ENCODE measurements at places on chromosomes 12 and 14.
A peak's percentile ranks its signal among the peaks of the same experiment; 100 is the strongest.

- no peak for DNase-seq
Observed at GRCh38 chr14:77991128-77991772, 178.9 kb upstream of the NRXN3 start.

- no peak for DNase-seq
Observed at GRCh38 chr12:57139796-57140649, 7.4 kb downstream of the LRP1-AS start.

DNA sequence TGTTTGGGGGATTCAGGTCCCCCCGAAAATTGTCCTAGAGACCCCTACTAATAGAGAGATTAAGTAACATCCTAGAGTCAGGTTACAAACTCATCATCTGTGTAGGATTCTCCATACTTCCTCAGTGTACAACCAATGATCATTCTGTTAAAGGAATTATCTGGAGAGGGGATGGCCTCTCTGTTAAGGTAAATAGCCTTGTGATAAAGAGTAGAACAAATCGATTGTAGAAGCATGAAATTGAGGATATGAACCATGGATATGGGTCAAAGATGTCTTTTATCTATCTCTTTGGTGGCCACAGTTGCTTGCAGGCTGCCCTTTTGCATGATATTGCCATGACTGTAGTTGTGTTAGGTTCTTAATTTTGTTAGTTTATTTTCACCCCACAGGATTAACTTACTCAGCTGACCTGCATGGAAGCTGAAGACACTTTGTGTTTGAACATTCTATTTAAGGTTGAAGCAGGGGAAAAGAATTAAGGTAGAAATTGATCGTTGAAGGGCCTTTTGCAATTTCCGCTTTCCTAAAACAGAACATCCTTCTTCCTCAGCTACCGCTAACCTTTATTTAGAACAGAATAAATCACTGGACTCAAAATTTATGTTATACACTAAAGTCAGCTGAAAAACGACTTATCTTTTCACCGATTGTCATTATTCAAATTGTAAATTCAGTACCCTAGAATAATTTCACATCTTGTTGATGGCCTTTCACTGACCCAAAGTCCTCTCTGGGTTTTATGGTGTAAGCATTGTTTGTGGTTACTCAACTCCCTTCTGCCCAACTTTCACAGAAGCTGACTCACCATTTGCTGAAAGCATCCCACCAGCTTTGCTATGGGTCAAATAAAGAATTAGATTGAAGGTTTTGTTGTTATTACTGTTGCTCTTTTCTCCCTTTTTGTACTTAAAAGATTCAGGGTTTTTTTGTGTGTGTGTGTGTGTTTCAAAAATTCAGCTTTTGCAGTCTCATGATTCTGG lies 52.3 kb downstream of the IRAK3 start:
- DNase-seq = peak; percentile 74

DNA sequence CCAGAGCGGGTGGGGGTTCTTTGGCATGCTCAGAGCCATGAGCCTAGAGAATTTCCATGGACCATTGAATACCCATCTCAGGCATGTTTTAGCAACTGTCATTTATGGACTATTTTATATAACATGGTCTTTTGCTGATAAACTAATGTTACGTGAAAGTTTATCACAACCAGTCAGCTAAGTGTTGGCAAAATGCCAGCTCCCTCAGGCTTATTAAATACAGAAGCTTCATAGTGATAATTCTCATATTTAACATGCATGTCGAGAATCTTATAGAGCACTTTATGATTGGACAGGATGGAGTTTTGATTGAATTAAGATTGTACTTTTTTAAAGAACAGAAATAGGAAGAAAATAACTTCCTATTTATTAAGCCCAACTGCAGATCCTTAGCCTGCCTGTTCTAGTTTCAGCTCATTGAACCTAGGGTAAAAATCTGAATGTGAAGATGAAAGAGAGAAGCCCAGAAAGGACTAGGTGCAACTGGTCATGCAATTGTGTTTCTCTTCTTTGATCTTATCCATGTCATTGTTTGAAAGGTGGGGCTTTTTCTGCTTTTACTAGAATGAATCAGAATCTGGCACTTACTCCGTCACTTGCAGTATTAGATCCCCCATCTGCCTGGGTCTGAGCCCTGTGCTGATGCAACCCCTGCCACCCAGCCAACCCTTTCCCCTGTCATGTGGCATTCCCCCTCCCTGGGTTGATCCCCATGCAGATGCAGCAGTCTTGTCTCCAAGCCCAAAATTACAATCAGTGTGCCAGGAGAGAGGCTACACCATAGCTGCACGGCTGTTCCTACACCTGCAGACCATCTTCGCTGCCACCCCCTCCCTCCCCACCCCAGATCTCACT lies 134.6 kb upstream of the EVL start:
- DNase-seq = no peak

DNA sequence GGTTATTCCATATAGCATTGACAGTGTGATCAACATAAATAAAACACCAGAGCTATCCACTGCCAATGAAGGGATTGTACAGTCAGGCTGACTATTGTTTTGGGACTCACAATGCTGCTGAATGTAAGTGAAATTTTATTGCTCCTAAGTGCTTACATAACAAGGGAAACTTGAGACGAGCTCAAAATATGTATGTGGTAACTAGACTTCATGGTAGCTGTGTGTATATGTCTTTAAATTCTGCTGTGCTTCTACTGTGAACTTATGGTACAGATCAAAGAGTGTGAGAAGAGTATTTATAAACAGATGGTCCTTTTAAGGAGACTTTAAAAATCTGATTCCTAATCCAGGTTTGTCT lies 6.9 kb downstream of the FLRT2 start:
- DNase-seq = no peak

- DNase-seq = no peak
Observed at GRCh38 chr12:86139671-86140070, 116.5 kb downstream of the MGAT4C start.

- no peak for DNase-seq
Observed at GRCh38 chr14:86237733-86238132, 707.8 kb downstream of the FLRT2 start.

- no peak for DNase-seq
Observed at GRCh38 chr12:27025116-27025515, 2.8 kb downstream of the MED21 start.

DNA sequence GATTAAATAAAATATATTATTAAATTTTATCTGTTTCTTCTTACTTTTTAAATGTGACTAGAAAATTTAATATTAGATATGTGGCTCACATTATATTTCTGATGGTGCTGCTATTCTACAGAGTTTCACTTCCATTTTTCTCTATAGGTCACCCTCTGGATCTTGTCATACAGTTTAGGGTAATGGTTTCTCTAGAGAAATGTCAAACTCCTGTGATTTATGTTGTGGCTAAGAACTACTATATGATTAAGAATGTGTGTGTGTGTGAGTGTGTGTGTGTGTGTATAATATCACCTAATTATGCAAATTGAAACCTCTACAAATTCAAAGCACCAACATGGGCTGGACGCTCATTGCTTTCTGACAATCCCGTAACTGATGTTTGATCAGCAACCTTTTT lies 325.9 kb downstream of the ADAMTS20 start:
- DNase-seq = no peak

DNA sequence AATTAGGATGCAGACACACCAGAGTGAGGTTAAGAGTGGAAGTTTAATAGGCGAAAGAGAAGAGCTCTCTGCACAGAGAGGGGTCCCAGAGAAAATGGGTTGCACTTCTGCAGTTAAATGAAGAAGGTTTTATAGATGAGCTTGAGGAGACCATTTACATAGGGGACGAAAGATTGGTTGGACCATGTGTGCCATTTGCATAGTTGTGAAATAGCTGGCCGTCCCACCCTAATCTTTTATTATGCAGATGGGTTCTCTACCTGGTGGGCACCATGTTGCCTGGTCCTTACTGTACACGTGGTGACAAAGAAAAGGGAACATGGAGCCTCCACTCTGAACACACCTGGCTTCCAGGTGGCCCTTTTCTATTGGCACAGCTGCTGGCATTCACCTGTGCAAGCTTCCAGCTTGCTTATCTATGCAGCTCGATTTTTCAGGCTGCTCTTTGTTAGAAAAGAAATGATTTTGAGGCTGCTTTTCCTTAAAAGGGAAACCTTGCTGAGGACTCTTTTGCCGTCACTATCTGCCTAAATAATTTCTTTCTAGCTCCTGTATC lies 67.1 kb upstream of the SRSF5 start:
- no peak for DNase-seq

GRCh38 chr14:36579001-36579555 lies 3.3 kb downstream of the NKX2-8 start:
- no peak for DNase-seq

- DNase-seq = no peak
Observed at GRCh38 chr14:90599748-90600507, 203.1 kb downstream of the CALM1 start.

GRCh38 chr12:24544368-24544767 lies 404.5 kb downstream of the BCAT1 start:
- DNase-seq = no peak

GRCh38 chr14:103206836-103207387 lies 83.7 kb downstream of the TNFAIP2 start:
- peak; percentile 49 for DNase-seq

GRCh38 chr14:36161776-36162175 lies 14.7 kb downstream of the PTCSC3 start:
- DNase-seq = no peak

DNA sequence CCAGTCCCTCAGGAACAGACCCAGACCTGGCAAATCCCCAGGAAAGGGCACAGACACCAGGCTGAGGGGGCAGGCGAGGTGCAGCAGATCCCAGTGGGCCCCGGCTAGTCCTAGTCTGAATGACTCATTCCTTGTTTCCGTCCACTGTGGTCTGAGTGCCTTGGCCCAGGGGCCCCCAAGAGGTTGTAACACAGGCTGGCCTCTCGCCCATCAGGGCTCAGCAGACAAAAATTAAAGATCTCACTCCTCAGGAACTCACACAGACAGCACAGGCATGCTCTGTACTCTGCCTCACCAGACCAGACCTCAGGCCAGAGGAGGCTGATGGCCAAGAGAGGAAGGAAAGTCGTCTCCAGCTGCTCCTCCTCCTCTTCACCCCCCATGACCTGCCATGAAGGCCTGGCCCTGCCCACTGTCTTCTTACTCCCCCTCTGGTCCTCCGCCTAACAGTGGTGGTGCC lies 7.7 kb upstream of the LTBP2 start:
- DNase-seq = peak; percentile 94

- no peak for DNase-seq
Observed at GRCh38 chr14:34792598-34792997, 78.2 kb upstream of the CFL2 start.

DNA sequence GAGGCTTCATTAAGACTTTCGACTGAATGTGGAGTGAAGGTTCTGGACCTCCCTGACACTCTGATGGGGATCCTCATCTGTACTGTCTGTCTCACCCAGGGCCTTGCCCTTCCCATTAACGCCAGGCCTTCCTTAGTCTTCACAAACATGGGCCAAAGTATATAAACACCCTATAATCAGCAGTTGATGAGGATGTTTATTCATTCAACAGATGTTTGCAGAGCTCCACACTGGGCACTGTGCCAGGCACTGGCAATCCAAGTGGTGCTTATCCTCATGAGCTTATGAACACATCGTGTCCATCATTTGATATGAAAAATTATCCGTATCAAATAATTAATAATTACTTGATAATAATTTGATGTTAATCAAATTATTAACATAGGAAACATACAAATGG lies 454.4 kb downstream of the FUT8 start:
- no peak for DNase-seq

DNA sequence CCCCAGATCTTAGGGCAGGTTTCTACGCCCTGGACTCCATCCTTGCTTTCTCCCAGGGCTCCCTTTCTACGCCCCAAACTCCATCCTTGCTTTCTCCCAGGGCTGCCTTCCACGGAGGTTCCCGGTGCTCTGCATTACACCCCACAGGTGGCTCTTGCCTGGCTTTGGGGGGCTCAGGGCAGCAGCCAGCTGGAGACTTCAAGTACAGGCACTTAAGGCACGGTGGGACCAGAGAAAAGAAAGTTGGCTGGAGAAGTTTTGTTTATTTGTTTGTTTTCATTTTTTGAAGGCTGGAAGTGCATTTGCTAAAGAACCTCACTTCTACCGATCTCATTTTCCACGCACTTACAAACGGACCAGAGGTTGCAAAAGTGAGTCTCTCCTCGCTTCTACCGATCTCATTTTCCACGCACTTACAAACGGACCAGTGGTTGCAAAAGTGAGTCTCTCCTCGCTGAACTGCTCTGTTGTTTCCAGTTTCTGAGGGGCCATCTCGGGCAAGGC lies 103.8 kb upstream of the MED13L start:
- no peak for DNase-seq

- no peak for DNase-seq
Observed at GRCh38 chr12:79056775-79057174, 192.2 kb downstream of the SYT1 start.

GRCh38 chr14:104937161-104937560 lies 12.5 kb downstream of the PLD4 start:
- no peak for DNase-seq

DNA sequence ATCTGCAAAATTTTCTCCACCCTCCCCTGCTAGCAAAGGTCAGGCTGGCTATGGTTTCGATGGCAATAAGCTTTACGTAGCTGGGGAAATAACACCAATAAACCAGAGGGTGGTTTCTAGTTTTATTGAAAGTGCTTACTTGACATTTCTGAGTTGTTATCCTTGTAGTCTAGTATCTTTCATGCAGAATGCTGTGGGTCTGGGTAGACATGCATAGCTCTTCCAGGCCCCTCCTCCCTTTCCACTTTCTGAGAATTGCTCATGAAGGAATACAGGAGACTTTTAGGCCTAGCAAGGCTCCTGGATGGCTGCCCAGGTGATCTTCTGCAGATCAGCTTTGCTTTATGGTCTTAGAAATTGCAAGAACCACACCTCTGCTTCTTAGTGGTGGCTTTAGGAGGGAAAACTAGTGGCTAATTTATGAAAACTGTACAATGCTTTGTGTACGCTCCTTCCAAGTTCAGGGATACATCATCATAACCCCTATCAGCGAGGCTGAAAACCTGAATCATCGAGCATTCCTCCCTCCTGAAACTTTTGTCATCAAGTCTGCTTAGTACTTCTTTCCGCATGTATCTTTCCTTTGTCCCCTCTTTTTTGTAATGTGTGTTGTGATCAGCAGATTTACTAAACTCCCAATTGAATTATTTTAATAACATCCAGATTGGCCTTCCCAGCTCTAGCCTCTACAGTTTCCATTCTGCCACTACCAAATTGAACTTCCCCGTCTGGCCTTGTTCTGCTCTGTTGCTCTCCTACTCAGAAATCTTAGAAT lies 473.0 kb downstream of the RAD51B start:
- no peak for DNase-seq

DNA sequence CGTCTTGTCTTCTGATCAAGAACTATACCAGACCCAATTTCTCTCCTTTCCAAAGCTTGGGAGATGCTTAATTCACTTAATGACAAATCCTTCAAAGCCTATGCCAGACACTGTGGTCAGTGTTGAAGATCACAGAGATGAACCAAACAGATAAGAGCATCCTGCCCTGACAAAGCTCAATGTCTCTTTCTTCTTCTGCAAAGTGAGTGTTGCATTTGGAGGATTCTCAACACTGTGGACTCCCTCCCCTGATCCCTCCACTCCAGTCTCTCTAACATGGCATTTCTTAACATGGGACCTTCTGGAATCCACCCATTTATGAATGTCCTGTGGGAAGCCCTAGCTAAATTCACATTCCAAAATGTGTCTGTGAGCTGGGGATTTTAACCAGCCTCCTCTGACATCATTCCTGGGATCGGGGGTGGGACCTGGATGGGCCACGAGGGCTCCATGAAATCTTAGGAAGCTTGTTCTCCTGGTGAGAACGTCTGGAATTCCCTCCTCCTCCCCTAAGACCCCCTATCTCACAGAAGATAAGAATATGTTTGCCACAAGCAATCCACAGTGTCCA lies 20.3 kb downstream of the SYNE3 start:
- DNase-seq = no peak

GRCh38 chr12:11601647-11602046 lies 47.8 kb upstream of the ETV6 start:
- DNase-seq = no peak

- no peak for DNase-seq
Observed at GRCh38 chr12:49730568-49731101, 10.7 kb upstream of the TMBIM6 start.

All from AG09309 (cell line).